Neural progenitor cell (in vitro differentiated cells): ENCODE measurements at places on chromosomes 16 and 17.

- DNase-seq = peak; percentile 70
Measured at GRCh38 chr17:16915752-16916556, 56.0 kb downstream of the TNFRSF13B start.

DNA sequence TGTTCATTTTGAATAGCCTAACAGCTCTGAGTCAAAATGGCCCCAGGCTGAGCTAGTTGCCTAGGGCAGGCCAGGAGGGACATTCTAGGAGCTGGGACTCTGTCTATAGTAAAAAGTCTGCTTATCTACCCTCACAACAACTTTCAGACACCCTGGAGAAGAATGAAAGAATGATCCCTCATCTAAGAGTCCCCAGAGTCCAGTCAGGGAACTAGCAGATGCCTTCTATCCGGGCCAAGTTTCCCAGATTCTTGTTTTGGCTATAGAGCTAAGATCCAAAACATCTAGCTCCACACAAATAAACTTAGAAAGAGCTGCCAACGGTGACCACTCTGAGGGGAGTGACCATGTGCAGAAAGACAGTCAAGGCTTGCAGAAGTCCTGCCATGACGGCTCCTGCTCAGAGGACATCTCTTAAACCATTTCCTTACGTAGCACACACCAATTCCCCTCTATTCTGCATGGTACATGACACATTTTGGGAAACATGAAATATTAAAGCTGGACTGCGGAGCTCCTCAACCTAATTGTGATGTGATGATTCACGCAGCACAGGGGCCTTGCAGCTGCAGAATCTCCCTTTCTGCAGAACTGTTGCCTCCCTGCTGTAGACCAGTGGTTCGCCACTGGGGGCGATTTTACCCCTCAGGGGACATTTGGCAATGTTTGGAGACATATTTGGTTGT lies 24.2 kb downstream of the FAM20A start:
- no peak for DNase-seq

DNA sequence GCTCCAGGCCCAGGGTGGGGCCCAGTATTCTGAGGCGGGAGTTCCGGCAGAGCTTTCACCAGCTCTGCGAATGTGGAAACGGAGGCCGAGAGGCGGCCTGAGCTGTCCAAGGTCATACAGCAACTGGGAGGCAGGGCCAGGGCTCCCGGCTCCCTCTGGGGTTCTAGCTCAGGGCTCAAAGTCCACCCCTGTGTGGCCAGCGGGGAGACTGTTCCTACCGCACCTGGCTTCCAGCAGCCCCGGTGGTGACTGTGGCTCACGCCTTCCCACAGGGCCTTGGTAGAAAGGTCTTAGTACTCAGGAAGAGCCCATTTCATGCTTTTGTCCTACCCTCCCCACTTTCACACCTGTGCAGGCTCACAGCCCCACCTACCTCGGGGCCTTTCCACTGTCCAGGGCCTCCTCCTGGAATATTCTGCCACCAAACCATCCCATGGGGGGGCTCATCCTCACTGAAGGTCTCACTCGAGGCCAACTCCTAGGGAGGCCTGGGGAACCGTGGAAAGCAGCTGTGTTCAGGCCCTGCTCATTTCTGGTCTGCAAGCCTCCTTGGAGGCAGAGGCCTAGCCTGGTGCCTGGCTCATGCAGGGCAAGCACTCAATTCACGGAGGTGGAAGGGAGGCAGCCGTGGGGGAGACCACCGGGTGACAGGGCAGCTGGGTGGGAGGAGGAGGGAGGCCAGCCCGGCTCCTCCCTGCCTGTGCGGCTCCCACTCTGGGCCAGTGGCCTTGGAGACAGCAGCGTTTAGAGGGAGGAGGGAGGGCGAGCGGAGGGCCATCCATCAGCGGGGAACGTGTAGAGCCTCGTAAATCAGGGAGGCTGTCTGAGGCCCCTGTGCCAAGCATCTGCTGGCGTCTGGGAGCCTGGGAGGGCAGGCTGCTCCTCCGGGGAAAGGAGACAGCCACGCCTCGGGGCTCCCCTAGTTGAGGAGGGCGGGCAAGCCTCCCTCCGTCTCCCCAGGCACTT lies 12.7 kb upstream of the DOC2B start:
- DNase-seq = no peak

DNA sequence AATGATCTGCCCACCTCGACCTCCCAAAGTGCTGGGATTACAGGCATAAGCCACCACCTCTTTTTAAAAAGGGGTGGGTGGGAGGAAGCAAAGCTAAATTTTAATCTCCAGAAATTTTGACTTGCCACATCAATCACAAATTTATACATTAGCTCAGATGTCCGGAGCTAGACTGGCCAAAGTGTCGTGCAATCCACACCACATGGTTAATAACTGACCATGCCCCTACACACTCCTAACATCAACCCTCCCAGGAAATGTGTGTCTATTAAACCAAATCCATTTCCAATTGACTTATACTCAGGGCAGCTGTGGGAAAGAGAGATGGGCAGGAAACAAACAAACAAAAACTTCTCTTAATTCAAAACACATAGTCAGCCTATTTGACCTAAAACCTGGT lies 29.9 kb downstream of the SMURF2 start:
- no peak for DNase-seq

- peak; percentile 82 for DNase-seq
Measured at GRCh38 chr17:29572691-29573557, 4.4 kb downstream of the TP53I13 start.
